ENCODE measurements at places on chromosomes 5 and 9. TPM values are rescaled to one million over a fixed set of nuclear protein-coding genes. Genes with fewer than 3 reads are reported as not detected.

The EPB41L4A gene
- total RNA-seq, result 20.3 TPM

The TAF11L10 gene
- total RNA-seq, result not detected

The TMEM174 gene
- not detected for total RNA-seq

The GRM6 gene
- not detected for total RNA-seq

The BTNL3 gene
- total RNA-seq, result not detected

The C9 gene
- total RNA-seq, result not detected

The CDH9 gene
- total RNA-seq, result not detected

The FBXL7 gene
- 37.7 TPM for total RNA-seq

The PCDHGA8 gene
- total RNA-seq, result 5.8 TPM

The PIP5KL1 gene
- total RNA-seq, result 2.3 TPM

The CCL28 gene
- total RNA-seq, result 2.3 TPM

The GBA2 gene
- 67.8 TPM for total RNA-seq

The ANKRD31 gene
- under 0.01 TPM for total RNA-seq

The SPINK6 gene
- total RNA-seq, result not detected

The SPARC gene
- total RNA-seq, result 269 TPM

The FSTL4 gene
- total RNA-seq, result 0.78 TPM

The OR2K2 gene
- not detected for total RNA-seq

The C5orf58 gene
- 6.5 TPM for total RNA-seq

The BAAT gene
- total RNA-seq, result not detected

The CCL27 gene
- not detected for total RNA-seq

The PCSK5 gene
- total RNA-seq, result 22.0 TPM

The PCDHB8 gene
- 0.92 TPM for total RNA-seq

The SOHLH1 gene
- total RNA-seq, result not detected

The PDCD1LG2 gene
- total RNA-seq, result 3.1 TPM

The UNC5A gene
- total RNA-seq, result not detected

The LCN15 gene
- total RNA-seq, result not detected

The ADAMTS2 gene
- total RNA-seq, result 17.8 TPM

The TPM2 gene
- total RNA-seq, result 12,985 TPM

The C7 gene
- 919 TPM for total RNA-seq

The FOXI1 gene
- total RNA-seq, result not detected

The SLC6A3 gene
- total RNA-seq, result 0.06 TPM

The INSL4 gene
- not detected for total RNA-seq

The SLCO6A1 gene
- total RNA-seq, result not detected

The PANK3 gene
- total RNA-seq, result 34.5 TPM

The PCDHGA6 gene
- 6.8 TPM for total RNA-seq

Measured in esophagus muscularis mucosa (tissue), 4 donors.